ENCODE measurements at places on chromosomes 1 and 21.

- DNase-seq: no peak
Measured at GRCh38 chr1:160618763-160619274, 28.0 kb downstream of the SLAMF1 start.

DNA sequence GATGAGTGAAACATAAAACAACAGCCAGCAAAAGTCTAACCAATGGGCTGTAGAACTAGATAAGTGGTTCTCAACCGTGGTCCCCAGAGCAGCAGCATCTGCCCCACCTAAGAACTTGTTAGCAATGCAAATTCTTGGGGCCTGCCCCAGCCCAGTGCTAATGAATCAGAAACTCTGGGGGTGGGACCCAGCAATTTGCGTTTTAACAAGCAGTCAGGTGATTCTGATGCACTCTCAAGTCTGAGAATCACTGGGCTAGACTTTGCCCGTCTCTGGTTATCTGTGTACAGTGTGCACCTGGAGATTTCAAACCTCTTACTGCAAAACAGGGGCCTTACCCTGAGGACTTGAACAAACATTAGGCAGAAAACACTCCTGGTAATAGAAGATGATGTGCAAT lies 66.5 kb downstream of the PLXNA2 start:
- no peak for DNase-seq

GRCh38 chr1:207820568-207821463 lies 69.0 kb downstream of the CD46 start:
- DNase-seq: no peak

DNA sequence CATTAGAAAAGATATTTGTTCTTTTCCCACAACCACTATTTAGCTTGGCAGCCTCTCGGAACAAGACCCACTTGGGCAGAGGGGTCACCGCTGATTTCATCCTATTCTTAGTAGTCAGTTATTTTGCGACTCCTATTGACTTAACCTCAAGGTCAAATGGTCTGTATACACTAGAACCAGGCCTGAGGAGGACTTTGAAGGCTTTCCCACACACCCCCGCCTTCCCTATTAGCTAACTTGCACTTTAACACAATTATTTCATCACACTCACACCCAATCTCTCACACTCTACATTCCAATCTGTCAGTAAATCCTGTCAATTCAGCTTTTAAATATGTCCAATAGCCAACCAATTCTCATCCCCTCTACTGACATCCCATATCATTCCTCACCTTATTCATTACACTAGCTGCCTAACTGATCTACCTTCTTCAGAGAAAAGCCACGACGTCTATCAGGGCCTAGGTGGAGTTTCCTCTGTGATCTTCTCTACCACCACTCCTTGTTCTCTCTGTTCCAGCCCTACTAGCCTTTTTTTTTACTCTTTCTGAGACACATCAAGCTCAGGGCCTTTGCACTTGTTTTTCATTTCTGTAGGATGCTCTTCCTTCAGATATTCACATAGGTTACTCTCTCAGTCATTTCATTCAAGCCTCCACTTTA lies 1.0 kb upstream of the NIBAN1 start:
- DNase-seq: no peak

- no peak for DNase-seq
Measured at GRCh38 chr1:5962265-5963105, 29.7 kb downstream of the NPHP4 start.

DNA sequence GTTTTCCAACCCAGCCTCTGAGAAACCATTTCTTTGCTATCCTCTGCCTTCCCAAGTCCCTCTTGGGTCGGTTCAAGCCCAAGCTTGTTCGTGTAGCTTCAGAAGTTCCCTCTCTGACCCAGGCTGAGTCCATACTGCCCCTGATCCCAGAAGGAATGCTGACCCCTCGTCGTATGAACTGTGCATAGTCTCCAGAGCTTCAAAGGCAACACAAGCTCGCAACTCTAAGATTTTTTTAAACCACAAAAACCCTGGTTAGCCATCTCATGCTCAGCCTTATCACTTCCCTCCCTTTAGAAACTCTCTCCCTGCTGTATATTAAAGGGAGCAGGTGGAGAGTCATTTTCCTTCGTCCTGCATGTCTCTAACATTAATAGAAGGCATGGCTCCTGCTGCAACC lies 23.8 kb downstream of the EIF2D start:
- no peak for DNase-seq

DNA sequence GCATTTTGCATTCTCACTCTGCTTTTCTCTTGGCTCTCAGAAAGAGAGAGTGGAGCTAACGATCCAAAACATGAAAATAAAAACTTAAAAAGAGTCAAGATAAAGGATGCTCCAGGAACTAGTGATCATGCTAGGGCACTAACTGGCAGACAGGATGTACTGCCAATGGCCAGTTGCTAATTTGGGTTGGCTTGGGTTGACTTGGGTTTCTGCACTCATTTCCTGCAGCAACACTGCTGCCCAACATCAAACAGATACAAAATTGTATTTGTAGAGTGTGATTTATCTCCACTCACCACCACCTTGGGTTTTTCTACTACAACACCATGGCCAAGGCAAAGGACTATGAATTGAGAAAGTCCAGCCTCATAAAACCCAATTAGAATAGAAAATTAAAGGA lies 662.3 kb upstream of the PTBP2 start:
- no peak for DNase-seq

GRCh38 chr1:48775831-48776392 lies 779 bp downstream of the BEND5 start:
- DNase-seq: no peak

DNA sequence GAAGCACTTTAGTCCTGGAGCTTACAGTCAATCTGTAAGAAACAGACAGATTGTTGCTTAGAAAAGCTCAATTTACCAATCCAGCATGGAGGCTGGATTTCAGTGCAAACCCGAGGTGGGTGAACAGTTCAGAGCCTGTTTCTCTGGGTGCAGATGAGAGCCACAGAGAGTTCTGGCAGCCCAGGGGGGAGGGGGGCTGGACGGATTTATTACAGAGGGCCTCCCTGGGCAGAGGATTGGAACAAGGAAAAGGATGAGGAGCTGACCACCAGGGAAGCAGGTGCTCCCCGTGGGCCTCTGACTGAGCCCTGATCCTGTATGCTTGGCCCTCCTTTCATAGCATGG lies 38.0 kb upstream of the EPS8L3 start:
- DNase-seq: no peak

DNA sequence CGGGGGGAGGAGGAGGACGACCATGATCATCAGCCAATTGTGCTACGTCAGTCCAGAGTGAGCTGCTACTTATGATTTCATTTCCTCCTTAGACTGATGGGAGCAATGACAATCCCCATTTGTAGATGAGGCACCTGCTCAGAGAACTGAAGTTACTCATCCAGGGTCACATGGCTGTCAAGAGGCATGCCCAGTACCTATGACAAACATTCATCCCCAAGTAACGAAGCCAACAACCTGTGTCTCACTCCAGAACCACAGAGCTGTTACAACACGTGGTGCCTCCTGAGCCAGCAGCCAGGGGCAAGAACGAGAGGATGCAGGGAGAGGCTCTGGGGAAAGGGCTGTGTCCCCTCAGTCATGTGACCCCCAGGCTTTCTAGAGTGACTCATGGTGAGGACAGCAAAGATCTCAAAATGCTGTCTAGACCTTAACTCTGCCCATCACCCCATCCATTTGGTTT lies 93.6 kb downstream of the SIM2 start:
- no peak for DNase-seq

DNA sequence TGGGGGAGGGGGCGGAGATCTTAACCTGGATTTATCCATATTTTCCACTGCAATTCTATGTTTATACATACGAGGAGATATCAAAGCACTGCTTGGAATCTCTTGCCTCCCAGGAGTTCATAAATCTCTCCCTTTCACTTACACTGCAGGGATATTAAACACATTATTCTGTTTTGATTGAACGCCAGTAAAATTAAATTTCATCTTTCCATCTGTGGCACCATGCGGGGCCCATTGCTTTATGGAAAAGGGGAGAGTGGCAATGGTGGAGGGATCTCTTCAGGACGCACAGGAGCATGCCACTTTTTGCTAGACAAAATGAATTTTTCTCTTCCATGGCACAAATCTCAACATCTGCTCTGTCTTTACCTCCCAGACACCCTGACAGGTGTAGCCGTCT lies 648.0 kb upstream of the PLXNA2 start:
- DNase-seq: no peak

- DNase-seq: no peak
Measured at GRCh38 chr1:114574365-114574764, 7.0 kb downstream of the BCAS2 start.

- no peak for DNase-seq
Measured at GRCh38 chr1:194624833-194625232, 1438.4 kb upstream of the B3GALT2 start.

GRCh38 chr1:236011641-236012040 lies 53.2 kb downstream of the NID1 start:
- no peak for DNase-seq

GRCh38 chr1:34055818-34056217 lies 109.2 kb downstream of the CSMD2 start:
- no peak for DNase-seq

GRCh38 chr21:43885721-43886120 lies 20.7 kb downstream of the AGPAT3 start:
- no peak for DNase-seq

GRCh38 chr1:66925558-66925910 lies 744 bp downstream of the MIER1 start:
- DNase-seq: no peak

DNA sequence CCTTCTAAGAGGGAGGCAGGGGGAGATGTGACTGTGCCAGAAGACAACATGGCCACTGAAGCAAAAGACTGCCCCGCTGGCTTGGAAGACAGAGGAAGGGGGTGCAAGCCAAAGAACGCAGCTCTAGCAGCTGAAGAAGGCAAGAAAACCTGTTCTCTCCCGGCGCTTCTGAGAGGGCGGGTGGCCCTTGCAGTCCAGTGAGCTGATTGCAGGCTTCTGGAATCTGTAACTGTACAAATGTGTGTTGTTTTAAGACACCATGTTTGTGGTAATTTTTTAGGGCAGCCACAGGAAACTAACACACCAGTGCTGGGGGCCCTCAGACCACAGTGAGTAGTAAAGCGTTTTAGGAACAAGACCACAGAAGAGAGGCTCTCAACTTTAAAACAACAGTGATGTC lies 47.0 kb downstream of the CD46 start:
- no peak for DNase-seq

- no peak for DNase-seq
Measured at GRCh38 chr1:37034121-37035013, at the start of gene GRIK3. Gene GRIK3 (minus strand): TSS chr1:37034515. CDS start chr1:37034108, 407 bp downstream.

GRCh38 chr21:44051462-44051941 lies 39.4 kb downstream of the TRAPPC10 start:
- DNase-seq: no peak

DNA sequence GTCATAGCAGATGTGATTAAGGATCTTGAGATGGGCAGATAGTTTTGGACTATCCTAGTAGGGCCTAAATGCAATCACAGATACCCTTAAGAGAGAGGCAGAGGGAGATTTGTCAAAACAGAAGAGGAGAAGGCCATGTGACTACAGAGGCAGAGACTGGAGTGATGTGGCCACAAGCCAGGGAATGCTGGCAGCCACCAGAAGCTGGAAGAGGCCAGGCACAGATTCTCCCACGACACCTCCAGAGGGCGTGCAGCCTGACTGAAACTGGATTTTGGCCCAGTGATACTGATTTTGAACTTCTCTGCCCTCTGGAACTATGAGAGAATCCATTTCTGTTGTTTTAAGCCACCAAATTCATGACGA lies 52.1 kb upstream of the EPS8L3 start:
- DNase-seq: no peak

GRCh38 chr1:228849011-228849541 lies 113.8 kb downstream of the RHOU start:
- no peak for DNase-seq

DNA sequence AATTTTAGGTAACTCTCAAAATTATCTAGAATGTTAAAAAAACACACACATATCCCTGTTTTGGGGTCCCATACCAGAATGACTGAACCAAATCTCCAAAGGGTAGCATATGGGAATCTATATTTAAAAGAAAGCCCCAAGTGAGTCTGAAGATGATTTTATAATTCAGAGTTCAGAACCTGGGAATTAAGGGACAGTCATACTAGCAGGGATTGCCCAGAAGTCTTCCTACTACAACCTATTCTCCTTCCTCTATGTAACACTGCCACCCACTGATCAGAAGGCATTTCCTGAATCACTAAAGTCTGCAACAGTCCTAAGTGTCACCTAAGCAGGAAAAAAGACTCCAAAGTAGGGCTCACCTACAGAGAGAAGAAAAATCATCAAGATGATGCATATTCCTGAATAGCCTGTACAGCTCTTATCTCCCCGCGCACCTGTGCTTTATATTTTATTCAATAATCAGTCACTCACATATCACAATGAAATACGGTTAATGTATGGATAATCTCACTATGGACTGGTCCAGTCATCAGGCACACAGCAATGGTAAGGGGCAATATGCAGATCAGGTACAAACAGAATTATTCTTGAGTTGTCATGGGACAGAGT lies 4.9 kb downstream of the RGS1 start:
- DNase-seq: no peak

DNA sequence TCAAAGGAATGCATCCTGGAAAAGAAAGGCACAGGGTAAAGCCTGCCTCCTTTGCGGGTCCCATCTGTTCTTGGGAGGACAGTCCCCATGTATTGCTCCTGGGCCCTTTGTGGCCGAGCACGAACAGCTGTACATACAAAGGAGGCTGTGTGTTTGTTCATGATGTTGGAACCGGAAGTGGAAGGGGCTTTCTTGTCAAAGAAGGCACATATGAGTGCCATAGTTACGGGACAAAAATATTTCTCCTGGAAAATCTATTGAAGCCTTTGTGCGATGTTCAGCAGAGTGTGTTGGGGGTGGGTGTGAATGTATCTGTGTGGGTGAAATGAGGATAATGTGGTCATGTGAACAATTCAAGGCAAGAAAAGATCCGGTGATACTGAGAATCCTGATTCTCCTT lies 297.6 kb downstream of the DISC1 start:
- DNase-seq: no peak

DNA sequence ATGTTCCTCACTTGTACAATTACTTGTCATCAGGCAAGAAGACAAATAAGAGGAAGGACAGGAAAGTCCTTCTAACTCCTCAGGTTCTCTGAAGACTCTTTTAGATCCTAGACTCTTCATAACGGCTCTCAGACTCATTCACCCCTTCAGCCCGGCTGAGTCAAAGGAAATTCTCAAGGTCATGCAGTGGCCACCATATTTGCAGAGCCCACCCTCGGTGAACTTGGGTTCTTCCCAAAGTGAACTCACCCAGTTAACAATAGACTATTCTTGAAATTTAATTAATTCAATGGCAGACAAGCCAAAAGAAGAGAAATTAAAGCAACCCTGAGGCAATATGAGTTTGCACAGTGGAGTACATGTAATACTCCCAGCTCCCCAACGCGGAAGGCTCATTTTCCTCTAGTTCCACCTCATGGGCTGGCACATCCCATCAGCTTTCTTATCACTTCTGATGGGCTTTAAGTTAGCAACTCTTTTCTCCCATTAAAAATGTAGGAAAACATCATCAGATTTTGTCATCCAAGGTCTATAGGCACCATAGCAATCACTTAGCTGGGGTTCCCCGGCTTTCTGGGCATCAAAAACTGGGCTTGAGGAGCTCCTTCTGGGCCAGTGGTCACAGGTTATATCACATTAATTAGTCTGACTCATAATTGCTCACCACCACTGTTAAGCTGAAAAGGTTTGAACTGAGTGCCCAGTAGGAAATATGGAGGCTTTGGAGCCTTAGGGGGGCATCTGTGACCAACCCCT lies 27.8 kb upstream of the TIAM1 start:
- DNase-seq: no peak

GRCh38 chr1:78787544-78787943 lies 137.9 kb downstream of the IFI44 start:
- DNase-seq: no peak

- no peak for DNase-seq
Measured at GRCh38 chr1:46008585-46008984, 123.8 kb downstream of the PIK3R3 start.

Measured in D721Med (cell line).